ENCODE measurements at places on chromosomes 4 and X.

GRCh38 chrX:10064736-10065135 is 92.0 kb upstream of the CLCN4 start:
- DNase-seq: no peak

- DNase-seq: no peak
Observed at GRCh38 chr4:107258359-107258758, 222.2 kb upstream of the DKK2 start.

DNA sequence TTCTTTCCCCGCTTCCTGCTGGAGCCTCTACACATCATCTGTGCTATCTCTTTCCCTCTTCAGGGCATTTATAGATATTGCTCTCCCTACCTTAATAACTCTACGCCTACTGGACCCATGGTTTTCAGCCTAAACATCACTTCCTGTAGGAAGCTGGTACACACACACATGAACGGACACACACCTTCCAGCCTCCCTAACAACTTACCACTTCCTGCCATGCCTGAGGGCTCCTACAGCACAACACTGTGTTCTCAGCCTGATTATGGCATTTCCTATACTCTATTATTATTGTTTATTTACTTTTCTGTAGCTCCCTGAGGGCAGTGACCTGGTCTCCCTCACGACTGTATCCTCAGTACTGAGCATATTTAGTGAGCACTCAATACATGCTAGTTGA is 163.6 kb upstream of the MAP3K15 start:
- no peak for DNase-seq

DNA sequence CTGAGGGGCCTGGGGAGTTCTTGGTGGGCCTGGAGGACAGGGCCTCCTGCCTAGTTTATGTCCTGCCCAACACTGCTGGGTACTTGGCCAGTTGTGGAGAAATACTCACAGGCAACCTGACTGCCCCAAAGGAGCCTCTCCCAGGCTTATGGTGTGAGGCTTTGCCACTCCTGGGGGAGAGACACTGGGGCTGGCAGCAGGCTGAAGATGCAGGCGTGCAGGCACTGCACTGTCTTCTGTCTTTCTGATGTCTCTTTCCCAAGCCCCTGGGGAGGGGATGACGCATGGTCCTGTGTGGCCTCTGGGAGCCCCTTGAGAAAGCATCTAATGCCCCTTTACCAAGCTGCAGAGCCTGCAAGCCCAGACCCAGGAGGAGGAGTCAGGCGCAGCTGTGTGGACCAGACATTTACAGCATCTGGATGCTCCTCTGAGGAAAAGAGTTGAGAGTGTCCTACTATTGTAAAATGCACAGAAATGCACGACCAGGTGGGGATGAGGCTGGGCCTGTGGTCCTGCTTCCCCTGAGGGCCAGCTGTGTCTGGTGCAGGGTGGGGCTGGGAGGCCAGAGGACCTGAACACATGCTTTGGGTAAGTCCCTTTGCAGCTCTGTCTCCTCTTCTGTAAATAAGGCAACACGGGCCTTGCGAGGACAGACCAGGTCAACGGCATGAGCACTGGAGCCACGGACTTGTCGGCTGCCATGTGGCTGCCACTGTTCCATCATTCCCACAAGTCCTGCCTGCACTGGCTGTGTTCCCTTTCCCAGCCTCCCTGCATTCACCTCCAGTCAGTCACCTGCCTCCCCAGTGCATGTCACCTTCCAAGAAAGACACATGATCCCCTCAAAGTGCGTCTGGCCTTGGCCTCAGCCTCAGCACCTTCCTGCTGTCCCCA is 8.4 kb downstream of the TMEM271 start:
- DNase-seq: no peak

GRCh38 chrX:40164751-40165150 is 67.0 kb upstream of the BCOR start:
- DNase-seq: no peak

DNA sequence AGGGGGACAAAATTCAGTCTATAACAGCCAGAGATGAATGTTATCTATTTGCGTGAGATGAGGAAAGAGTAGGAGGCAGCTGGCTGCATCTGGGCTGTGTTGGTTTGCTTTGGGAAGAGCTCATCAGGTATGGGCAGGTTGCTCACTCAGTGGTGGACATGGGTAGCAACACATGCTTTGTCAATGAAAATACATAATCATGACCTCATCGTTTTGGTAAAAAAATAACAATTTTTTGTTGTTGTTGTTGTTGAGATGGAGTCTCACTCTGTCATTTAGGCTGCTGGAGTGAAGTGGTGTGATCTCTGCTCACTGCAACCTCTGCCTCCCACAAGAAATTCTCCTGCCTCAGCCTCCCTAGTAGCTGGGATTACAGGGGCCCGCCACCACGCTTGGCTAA is 16.3 kb upstream of the GLOD5 start:
- no peak for DNase-seq

- no peak for DNase-seq
Observed at GRCh38 chr4:153916273-153916755, 127.4 kb upstream of the SFRP2 start.

- DNase-seq: no peak
Observed at GRCh38 chr4:183182873-183183725, 84.0 kb downstream of the WWC2 start.

GRCh38 chr4:128376958-128377357 is 89.3 kb upstream of the PGRMC2 start:
- no peak for DNase-seq

DNA sequence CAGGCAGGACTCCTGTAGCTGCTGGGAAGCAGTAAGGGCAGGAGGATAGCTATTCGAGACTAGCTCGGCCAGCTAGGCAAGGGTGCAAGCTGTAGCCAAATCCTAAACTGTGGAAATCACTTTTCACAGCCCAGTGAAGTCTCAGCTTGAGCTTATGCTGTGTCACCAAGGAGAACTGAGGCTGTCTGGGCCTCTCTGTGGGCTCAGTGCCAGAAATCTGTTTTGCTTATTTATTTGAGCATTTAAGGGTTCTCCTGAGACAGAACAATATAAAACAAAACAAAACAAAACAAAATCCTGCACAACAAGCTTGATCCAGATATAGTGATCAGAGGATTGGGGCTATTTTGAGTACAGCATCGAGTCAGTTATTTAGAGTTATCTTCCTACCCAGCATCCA is 97.5 kb downstream of the FANCB start:
- DNase-seq: no peak

- DNase-seq: no peak
Observed at GRCh38 chr4:139552517-139553307, 3.3 kb downstream of the SETD7 start.

DNA sequence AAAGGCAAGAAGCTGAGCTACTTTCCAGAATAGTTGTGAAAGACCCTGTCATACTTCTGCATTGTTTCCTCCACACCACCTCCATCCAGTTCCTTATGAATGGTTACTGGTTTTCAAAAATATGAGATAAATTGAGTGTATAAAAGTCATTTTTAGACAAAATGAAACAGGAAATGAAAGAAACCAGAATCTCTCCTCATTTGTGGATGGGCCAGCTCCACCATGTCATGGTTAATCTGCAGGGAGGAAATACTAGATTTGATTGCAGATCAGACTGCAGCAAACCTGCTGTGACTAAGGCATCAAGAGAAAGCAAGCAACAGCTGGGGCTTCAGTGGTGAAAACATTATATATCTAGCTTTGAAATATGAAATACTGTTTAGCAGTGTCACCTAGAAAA is 23.8 kb downstream of the F9 start:
- DNase-seq: no peak

DNA sequence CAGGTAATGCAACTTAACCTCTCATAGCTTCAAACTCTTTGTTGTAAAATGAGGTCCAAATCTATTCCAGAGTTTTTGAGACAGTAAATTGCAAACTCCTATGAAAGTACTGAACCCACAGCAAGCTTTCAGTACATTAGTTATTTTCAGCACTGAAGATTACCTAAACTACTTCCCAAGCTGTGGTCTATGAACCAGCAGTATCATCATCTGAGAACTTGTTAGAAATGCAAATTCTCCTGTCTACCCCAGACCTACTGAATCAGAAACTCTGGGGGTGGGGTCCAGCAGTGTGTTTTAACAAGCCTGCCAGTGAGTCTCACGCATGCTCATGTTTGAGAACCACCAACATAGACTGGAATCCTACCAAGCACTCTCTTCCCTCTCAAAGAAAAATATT is 5.7 kb upstream of the CASP6 start:
- DNase-seq: no peak

- DNase-seq: no peak
Observed at GRCh38 chr4:48252313-48252712, 17.3 kb downstream of the TEC start.

GRCh38 chr4:82905205-82905604 is 4.7 kb downstream of the THAP9 start:
- peak; percentile 28 for DNase-seq

DNA sequence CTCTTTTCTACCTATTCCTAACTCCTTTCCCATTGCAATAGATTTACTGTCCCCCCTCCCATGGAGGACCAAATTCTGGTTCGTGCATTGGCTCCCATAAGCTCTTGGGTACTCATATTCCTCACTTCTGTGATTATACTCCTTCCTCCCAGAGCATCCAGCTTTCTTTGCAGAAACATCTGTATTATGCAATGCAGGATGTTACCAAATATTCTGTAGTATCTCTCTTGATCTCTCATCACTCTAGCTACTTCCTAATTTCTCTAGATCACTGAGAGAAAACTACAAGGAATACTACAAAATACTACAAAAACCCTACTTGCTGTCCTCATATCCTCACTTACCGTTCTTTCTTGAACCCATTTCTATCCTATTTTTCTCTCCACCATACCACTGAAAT is 395.9 kb upstream of the HS3ST1 start:
- DNase-seq: no peak

DNA sequence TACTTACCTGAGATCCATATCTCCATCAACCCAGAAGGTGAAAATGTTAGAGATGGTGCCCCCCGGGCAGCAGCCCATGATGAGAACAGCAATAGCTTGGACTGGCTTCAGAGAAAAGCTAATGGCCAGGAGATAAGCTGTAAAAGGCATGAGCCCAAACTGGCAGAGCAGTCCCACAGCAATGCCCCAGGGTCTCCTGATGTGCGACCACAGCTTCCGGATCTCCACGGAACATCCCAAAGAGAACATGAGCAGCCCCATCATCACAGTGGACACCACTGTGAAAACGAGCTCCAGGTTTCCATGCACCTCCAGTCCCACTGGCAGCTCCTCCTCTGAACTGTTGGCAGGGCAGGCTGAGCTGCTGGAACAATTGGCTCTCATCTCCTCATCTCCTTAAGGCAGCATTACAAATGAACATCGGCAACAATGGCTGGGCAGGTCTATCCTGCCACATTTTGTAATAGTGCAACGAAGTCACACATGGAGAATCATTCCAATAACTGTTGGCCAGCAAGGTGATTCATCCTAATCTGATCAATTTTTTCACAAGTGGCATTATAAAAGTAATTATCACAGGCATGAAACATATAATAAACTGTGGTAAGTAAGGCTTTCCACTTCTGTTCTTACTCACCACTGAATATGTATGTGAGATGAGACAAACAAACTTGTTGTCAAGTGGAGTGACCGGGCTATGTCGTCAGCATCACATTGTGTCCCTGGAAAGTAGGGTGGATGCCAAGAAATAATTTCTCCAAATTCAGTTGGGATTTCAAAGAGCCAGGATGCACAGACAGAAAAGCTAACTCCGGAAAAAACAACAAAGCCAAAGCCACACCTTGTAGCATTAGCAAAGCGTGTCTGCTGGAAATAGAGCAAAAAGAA is at the start of gene SLC10A6:
Gene SLC10A6 (minus strand): TSS at position 653 of the 888 bp plus-strand sequence. CDS start 269 bp downstream, at position 384.
- DNase-seq: no peak

- DNase-seq: no peak
Observed at GRCh38 chrX:2242326-2242725, 258.4 kb downstream of the DHRSX start.

- DNase-seq: no peak
Observed at GRCh38 chrX:120111611-120112010, 4.1 kb downstream of the RHOXF1 start.

GRCh38 chrX:27918799-27919198 is 62.5 kb downstream of the DCAF8L1 start:
- no peak for DNase-seq

DNA sequence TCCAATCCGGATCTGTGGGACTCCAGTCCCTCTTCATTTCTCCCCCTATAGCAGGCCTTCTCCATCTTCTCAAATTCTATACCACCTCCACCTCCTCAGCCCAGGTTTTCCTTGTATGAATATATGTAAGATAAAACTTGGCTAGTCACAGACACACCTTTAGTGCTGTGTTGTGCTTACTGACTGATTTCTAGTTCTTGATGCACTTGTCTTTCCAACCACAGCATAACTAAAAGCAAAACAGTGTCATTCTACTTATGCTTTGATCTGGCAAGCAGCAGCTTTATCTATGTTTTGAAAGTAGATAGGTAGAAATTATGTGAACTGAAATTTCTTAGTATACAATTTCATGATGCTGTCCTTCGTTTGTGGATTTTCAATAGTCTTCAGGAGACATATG is 47.5 kb downstream of the CCNI start:
- no peak for DNase-seq

DNA sequence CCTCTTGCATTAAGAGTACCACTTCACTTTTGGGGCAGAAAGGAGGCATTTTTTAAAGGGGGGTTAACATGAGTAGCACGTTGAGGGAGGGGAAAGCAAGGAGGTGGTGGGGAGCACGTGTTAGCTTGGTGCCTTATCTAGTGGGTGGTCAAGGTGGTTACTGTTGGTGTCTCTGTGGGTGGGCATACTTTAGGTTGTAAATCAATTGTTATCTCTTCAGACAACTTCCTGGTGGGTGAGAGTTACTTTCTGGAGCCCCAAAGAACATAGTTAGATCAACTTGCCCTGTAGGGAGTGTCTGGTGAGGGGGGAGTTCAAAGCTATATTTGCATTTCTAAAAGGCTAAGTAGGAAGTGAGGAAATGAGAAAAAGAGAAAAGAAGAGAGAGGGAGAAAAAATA is 297.7 kb upstream of the CLNK start:
- DNase-seq: no peak

GRCh38 chr4:5753366-5753765 is 42.4 kb downstream of the EVC start:
- DNase-seq: no peak

DNA sequence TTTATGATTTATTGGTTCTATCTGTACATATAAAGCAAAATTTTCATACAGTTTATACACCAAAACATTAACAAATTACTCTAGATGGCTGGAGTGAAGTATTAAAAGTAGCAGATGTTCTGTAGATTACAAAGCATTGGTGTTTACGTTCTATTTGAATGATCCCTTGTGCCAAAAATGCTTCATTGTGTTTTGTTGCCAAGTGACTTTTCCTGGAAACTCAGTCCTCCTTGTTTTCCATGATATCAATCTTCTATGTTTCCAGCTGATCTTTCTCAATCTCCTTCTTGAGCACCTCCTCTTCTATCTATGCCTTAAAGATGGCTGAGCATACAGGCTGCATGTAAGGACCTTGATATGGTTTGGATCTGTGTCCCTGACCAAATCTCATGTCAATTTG is 263.6 kb upstream of the CTSO start:
- DNase-seq: no peak
